ENCODE measurements at places on chromosomes 2 and 18.

- ATAC-seq: no peak
Measured at GRCh38 chr2:169184074-169184473, 114.7 kb downstream of the DHRS9 start.

GRCh38 chr2:70835643-70836042 lies at the start of gene CD207:
CD207 (minus strand) TSS chr2:70835816; CDS start chr2:70835776, 40 bp downstream.
- ATAC-seq: no peak

DNA sequence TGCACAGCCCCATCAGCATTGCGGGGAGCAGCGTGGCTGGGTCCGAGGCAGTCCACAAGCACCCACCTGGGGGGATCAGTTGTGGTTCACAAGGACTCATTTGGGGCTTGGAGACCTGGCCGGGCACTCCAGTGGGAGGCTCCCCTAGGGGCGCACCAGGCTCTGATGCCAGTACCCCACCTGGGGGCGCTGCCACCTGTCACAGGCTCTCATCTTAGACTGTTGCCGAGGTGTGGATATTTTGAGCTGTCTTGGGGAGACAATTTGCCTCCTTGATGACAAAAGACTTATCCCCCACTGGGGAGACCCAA lies 3.0 kb downstream of the ADRA2B start:
- ATAC-seq: no peak

GRCh38 chr2:45769854-45770576 lies 118.5 kb downstream of the PRKCE start:
- no peak for ATAC-seq

DNA sequence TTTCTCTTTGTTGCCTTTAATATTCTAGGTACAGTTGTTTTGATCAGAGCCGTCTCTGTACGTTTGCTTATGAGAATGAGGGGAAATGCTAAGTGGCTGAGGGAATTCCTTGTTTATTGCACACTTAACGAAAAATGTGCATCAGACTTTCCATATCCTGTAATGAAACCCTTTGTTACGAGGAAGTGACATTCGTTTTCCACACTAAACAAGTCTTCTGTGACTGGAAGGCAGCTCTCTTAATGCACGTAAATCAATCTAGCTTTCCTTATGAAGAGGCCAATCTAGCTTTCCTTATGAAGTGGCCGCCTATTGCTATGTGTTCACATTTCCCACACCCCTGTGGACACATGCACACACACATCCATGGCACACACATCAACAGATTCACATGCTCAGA lies 186.2 kb downstream of the SNTG2 start:
- no peak for ATAC-seq

- ATAC-seq: no peak
Measured at GRCh38 chr2:202133200-202133908, 60.3 kb downstream of the KIAA2012 start.

- no peak for ATAC-seq
Measured at GRCh38 chr2:204900910-204901309, 355.6 kb downstream of the PARD3B start.

GRCh38 chr2:28754321-28754720 lies 2.7 kb downstream of the PPP1CB start:
- ATAC-seq: no peak

- no peak for ATAC-seq
Measured at GRCh38 chr18:63220903-63221302, 98.7 kb downstream of the BCL2 start.

DNA sequence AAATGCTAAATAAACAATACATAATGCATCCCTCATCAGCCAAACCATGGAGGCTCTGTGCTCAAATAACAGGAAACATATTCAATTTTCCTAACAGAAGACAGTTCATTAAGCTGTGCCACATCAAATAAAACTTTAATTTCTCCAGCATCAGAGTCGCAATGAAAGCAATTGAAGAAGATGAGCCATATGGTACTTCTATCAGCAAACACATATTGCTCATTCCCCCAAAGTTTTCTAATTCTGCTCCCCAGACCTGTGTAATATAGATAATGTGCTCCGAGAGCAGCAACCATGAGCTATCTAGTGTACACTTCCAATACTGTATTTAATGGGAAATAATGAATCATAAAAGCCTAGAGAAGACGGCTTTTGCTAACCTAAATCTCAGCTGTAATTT lies 263.2 kb downstream of the MEIS1 start:
- no peak for ATAC-seq

GRCh38 chr2:188209218-188209617 lies 82.5 kb upstream of the GULP1 start:
- no peak for ATAC-seq

GRCh38 chr2:239805414-239805813 lies 219.7 kb downstream of the NDUFA10 start:
- no peak for ATAC-seq

- ATAC-seq: no peak
Measured at GRCh38 chr2:240811346-240812300, 8.4 kb downstream of the KIF1A start.

DNA sequence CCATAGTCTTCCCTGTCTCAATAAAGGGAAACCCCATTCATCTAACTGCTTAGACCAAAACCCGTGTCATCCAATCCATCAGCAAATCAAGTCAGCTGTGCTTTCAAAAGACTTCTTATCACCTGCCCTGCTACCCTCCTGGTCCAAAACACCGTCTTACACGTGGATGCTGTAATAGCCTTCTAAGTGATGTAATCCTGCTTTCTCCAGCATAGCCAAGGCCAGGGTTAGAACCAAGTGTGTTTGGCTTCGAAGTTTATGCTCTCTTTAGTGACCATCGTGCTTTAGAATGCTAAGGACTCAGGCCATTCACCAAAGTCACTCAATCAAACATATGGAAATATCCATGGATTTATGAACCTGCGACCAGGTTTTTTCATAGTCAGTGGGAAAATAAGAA lies 25.5 kb downstream of the NEB start:
- no peak for ATAC-seq

DNA sequence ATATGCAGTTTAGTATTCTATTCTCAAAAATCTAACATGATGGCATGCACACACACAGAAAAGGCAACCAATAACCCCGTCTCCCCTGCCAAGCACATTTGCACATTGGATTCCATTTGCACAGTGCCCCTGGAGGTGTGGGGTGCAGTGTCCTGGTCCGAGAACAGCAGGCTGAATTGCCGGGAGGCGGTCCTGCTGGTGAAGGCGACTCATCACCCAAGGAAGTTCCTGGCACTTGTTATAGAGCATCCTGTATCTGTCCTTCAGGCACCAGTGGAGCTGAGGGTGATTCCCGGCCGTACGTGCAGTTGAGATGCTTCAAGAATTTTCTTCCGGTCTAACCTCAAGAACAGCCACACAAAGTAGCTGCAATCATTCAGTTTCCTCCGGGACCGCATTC lies 73.0 kb upstream of the RAB12 start:
- no peak for ATAC-seq

GRCh38 chr2:20027705-20028434 lies 15.4 kb upstream of the MATN3 start:
- no peak for ATAC-seq

DNA sequence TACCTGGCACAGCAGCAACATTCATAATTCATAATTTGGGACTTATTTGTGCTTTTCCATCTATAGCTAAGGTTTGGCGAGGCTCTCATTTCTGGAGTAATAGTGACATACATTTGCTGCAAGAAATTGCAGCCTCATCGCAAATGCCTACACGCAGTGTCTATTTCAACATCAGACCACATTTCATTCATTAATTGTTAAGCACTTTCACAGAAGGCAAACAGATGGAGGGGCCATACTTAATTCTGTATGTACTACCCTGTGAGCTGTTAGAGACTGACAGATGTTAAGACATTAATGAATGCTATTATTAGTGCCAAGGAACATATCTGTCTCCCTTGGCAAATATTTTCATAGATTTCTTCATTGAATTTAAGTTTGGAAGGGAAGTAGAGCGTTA lies 125.7 kb downstream of the UXS1 start:
- no peak for ATAC-seq

GRCh38 chr2:229249536-229249935 lies 21.6 kb downstream of the PID1 start:
- no peak for ATAC-seq

- ATAC-seq: peak; percentile 37
Measured at GRCh38 chr18:61995618-61996017, 102.8 kb upstream of the RNF152 start.

- no peak for ATAC-seq
Measured at GRCh38 chr2:64929333-64929732, 59.9 kb upstream of the SLC1A4 start.

- ATAC-seq: no peak
Measured at GRCh38 chr2:207093234-207093633, 72.5 kb downstream of the KLF7 start.

DNA sequence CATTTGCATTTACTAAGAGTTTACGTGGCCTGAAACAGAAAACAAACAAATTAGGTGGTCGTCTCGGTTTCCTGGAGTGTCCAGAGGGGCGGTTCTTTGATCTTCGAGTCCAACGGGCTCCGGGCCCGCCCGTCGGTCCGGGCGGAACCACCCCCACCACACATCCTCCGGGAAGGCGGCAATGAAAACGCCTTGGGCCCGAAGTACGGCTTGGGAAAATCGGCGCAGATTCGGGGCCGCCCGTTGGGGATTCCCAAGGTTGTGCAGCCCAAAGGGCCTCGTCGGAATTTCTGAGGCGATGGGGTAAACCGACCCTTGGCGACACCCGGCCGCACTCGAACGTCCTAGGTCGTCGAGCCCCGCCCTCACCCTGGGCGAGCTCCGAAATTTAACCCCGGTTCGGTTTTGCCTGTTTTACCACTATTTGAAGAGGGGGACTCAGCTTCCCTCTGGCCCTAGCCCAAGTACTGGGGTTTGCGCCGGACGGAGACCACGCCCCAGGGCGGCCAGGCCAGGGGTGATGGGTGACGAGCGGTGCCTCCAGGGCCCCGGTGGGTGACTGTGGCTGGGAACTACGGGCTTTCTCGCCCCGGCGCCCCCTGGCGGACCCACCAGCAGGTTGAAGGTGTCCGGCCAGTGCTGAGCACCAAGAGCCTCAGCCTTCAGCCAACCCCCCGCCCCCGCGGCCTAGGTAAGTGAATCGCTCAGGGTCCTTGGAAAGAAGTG lies 1.9 kb upstream of the CFAP53 start:
- peak; percentile 68 for ATAC-seq

- no peak for ATAC-seq
Measured at GRCh38 chr2:102436323-102436722, 13.4 kb downstream of the IL18RAP start.

DNA sequence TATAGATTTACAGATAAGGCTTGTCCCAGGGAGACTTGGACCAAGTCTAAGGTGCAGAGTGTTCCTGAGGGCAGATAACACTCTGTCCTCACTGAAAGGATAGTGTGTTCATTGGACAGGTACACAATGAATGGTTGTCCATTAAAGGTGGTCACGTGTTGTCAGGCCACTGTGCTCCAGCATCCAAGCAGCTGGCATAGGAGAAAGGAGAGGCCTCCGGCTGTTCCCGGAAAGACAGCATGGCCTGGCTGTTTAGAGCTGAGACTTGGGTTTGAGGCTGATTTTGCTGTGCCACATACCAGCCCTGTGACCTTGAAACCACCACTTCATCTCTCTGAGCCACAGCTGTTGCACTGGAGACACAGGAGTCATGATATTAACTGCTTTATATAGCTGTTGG lies 19.6 kb upstream of the SULT1C3 start:
- no peak for ATAC-seq

DNA sequence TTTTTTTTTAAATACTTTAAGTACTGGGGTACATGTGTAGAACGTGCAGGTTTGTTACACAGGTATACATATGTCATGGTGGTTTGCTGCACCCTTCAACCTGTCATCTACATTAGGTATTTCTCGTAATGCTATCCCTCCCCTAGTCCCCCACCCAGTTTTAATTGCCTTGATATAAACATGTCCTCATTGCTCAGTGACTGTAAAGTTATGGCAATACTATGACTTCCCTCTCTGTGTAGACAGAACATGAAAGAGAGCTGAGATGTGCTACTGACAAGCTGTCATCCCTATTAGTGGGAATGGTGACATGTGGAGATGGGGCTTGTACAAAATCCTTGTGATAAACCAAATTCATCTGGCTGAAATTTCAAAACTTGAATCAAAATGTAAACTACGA lies 449.7 kb upstream of the TRIB2 start:
- ATAC-seq: no peak

DNA sequence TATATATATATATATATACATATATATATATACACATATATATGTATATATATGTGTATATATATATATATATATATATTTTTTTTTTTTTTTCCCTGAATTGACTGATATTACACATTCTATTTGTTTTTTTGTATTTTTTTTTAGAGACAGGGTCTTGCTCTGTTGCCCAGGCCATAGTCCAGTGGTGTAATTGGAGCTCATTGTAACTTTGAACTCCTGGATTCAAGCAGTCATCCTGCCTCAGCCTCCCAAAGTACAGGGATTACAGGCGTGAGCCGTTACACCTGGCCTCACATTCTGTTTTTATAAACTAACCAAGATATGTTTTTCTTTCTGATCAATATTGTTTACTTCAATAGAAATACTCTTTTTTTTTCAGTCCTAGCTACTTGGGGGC lies 26.2 kb downstream of the NCAPH start:
- no peak for ATAC-seq

- ATAC-seq: no peak
Measured at GRCh38 chr2:86789687-86790133, 1.0 kb downstream of the CD8A start.

GRCh38 chr2:146229508-146230155 lies 1615.2 kb upstream of the ACVR2A start:
- no peak for ATAC-seq

GRCh38 chr2:218397463-218397819 lies 2.2 kb upstream of the CTDSP1 start:
- no peak for ATAC-seq
